ENCODE measurements at places on chromosomes 6 and 20. TPM values are rescaled to one million over a fixed set of nuclear protein-coding genes. Genes with fewer than 3 reads are reported as not detected.

GRCh38 chr6:167275436-167275835 is 15.7 kb upstream of the UNC93A start:
- no peak overlapping the region for H3K27ac ChIP-seq
- H3K4me1 ChIP-seq: no peaks in the 10 kb centered on the region
- no peak overlapping the region for H3K4me3 ChIP-seq
- H3K27me3 ChIP-seq: peaks cover 8% of the 10 kb centered on the region
- H3K36me3 ChIP-seq: no peaks in the 10 kb centered on the region

GRCh38 chr6:53309901-53310300 is 38.8 kb downstream of the ELOVL5 start:
- H3K36me3 ChIP-seq: no peaks in the 10 kb centered on the region
- DNase-seq: no peak
- no peak overlapping the region for H3K27ac ChIP-seq

GRCh38 chr6:170487707-170488329 is 65.3 kb downstream of the PSMB1 start:
- no peaks in the 10 kb centered on the region for H3K36me3 ChIP-seq
- DNase-seq: no peak
- no peak overlapping the region for H3K4me3 ChIP-seq
- no peaks in the 10 kb centered on the region for H3K27me3 ChIP-seq
- H3K4me1 ChIP-seq: no peaks in the 10 kb centered on the region
- no peak overlapping the region for H3K27ac ChIP-seq

PLA2G7 gene
- total RNA-seq: not detected

DNA sequence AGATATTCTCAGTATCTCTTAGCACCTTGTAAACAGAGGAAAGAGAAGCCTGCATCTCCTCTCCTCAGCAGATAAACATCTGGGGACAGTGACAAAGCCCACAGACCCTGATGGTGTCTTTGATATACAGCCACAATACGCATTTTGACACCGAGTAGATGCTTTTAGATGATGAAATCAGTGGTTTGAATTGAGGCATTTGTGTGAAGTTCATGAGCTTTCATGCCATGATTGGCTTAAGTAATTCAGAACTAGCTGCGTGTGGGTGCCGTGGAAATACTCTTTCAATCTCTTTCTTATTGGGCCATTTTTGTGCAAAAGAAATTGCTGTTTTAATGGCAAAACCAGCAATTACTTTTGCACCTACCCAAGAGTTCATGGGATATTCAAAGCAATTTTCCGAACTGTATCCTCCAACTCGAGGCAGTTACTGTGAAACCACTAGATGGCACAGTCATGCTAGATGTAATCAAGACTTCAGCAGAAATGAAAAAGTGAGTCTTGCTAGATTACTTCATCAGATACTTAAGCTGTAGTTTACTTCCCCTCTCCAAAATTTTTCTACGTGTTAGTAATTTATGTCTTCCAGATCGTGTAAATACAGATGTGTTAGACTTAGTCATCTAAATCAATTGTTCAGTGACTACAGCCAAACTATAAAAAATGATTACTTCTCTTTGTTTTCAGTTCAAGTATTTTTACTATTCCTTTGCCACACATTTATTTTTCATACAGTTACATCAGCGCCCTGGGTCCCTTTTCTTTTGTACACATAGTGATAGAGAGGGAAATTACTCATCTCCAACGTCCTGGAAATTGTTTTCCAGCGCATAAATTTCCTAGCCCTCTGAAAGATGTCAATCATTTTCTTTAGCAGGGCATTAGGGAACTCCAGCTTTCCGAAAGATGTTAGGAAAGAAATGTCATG is 49.4 kb downstream of the IYD start:
- H3K27me3 ChIP-seq: no peaks in the 10 kb centered on the region
- H3K4me1 ChIP-seq: peaks cover 6% of the 10 kb centered on the region
- no peaks in the 10 kb centered on the region for H3K36me3 ChIP-seq
- H3K4me3 ChIP-seq: peak overlapping the region; percentile 47

BFSP1 gene
- not detected for total RNA-seq

TCP11 gene
- not detected for total RNA-seq

- H3K27me3 ChIP-seq: no peaks in the 10 kb centered on the region
- peaks cover 5% of the 10 kb centered on the region for H3K4me1 ChIP-seq
- no peak overlapping the region for H3K4me3 ChIP-seq
- H3K27ac ChIP-seq: no peak overlapping the region
These were observed 36.3 kb upstream of the SIRPA start for GRCh38 chr20:1858871-1859270.

BPIFB2 gene
- not detected for total RNA-seq

DNA sequence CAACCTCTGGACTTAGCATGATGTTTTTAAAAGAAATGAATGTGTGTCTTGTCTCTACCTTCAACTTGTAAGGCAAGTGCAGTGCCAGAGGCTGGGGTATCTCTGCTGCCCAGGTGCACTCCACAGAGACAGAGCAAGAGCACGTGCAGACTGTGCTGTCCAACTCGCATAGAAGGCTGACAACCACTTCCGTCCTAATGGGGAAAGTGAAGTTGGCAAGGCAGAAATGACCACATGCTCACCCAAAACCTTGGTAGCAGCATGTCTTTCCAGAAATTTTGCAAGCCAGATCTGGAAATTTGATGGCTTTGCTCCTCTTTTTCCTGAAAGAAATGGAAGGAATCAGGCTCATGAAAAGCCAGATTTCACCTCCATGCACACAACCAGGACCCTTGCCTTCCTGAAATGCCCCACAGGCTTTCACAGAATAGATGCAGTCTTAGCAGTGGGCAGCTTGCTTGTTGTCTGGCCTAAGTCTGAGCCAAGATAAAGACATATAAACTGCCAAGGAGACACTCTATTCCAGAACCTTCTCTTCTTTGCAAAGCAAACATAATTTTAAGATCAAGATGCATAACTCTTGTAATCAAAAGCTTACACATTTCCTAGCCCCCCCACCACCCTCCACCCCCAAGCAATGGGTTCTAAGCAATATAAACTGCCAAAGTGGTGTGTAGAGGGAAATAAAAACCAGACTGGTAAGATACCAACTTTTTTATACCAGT is 26.8 kb downstream of the SLC22A3 start:
- no peak for DNase-seq
- H3K4me1 ChIP-seq: peaks cover 19% of the 10 kb centered on the region
- H3K36me3 ChIP-seq: no peaks in the 10 kb centered on the region
- H3K4me3 ChIP-seq: no peak overlapping the region
- peak overlapping the region; percentile 24 for H3K27ac ChIP-seq
- H3K27me3 ChIP-seq: no peaks in the 10 kb centered on the region

DNA sequence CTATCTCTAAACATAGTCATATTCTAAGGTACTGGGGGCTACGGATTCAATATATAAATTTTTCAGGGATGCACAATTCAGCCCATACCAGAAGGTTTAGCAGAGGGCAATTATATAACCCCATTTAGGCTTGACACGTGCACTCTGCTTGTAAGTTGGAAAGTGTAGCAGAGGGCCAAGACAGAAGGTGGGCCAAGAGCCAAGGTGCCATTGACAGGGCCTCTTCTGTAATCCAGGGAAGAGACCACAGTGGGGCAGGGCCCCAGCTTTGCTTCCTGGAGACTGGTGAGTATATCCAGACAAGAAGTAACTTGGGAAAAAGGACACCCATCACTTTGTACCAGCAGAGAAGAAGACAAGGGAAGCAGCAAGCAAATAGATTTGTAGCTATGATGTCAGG is 672.4 kb upstream of the MARCKS start:
- no peaks in the 10 kb centered on the region for H3K36me3 ChIP-seq
- DNase-seq: peak; percentile 14
- no peak overlapping the region for H3K4me3 ChIP-seq
- no peak overlapping the region for H3K27ac ChIP-seq

DNA sequence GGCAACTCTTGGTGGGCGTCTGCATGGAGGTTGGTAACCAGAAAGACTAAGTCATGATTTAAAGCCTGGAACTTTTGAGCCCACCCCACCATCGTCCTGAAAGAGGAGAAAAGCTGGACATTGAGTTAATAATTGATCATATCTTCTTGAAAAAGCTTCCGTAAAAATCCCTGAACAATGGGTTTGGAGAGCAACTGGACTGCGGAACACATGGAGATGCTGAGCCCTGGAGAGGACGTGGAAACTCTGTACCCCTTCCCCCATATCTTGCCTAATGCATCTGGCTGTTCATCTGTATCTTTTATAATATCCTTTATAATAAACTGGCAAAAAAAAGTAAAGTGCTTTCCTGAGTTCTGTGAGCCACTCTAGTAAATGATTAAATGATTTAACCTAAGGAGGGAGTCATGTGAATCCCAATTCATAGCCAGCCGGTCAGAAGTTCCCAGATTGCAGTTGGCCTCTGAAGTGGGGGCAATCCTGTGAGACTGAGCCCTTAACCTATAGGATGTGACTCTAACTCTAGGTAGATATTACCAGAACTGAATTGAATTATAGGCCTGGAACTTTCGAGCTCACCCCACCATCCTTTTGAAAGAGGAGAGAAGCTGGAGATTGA is 26.5 kb upstream of the LGSN start:
- no peaks in the 10 kb centered on the region for H3K4me1 ChIP-seq
- H3K27me3 ChIP-seq: no peaks in the 10 kb centered on the region
- H3K27ac ChIP-seq: no peak overlapping the region
- H3K36me3 ChIP-seq: no peaks in the 10 kb centered on the region

- no peaks in the 10 kb centered on the region for H3K36me3 ChIP-seq
- peak; percentile 80 for DNase-seq
These were observed 126.0 kb upstream of the SLC2A12 start for GRCh38 chr6:134178161-134179044.

GRCh38 chr20:37980876-37981275 is 52.4 kb downstream of the TTI1 start:
- H3K4me3 ChIP-seq: no peak overlapping the region
- no peaks in the 10 kb centered on the region for H3K27me3 ChIP-seq
- no peaks in the 10 kb centered on the region for H3K36me3 ChIP-seq
- peaks cover 22% of the 10 kb centered on the region for H3K4me1 ChIP-seq
- DNase-seq: no peak

DNA sequence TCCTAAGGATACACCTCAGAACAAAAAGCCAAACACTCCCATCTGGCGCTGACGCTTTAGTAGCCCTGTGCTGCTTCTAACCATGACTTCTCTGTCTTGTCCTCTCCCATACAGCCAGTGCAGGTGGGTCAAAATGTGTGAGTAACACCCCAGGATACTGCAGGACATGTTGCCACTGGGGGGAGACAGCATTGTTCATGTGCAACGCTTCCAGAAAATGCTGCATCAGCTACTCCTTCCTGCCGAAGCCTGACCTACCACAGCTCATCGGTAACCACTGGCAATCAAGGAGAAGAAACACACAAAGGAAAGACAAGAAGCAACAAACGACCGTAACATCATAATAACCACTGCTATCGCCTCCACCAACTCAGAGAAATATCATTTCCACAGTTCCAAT is 1.4 kb downstream of the DEFB132 start:
- no peaks in the 10 kb centered on the region for H3K4me1 ChIP-seq
- DNase-seq: no peak
- H3K27ac ChIP-seq: no peak overlapping the region

DNA sequence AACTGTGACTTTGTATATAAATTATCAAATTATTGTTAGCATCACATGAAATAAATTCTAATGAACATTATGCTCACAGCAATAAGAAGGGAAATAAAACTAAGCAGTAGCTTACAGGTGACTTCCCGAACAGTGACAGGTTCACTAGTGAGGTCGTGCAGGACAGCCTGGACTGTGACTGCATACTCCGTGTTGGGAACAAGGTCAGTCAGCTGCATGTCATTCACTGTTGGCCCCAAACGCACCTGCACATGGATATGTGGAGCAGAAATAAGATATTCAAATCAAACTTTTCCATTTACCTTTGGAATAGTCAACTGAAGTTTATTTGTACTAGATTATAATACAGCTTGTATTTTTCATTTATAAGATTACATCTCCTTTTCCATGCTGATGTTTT is 60.6 kb downstream of the COL12A1 start:
- H3K4me1 ChIP-seq: no peaks in the 10 kb centered on the region
- no peak for DNase-seq
- H3K36me3 ChIP-seq: no peaks in the 10 kb centered on the region
- H3K27ac ChIP-seq: no peak overlapping the region
- no peaks in the 10 kb centered on the region for H3K27me3 ChIP-seq
- H3K4me3 ChIP-seq: no peak overlapping the region

GRCh38 chr6:68233623-68234022 is 401.5 kb upstream of the ADGRB3 start:
- H3K27me3 ChIP-seq: no peaks in the 10 kb centered on the region
- no peak overlapping the region for H3K4me3 ChIP-seq
- H3K4me1 ChIP-seq: no peaks in the 10 kb centered on the region
- DNase-seq: no peak
- no peak overlapping the region for H3K27ac ChIP-seq

DNA sequence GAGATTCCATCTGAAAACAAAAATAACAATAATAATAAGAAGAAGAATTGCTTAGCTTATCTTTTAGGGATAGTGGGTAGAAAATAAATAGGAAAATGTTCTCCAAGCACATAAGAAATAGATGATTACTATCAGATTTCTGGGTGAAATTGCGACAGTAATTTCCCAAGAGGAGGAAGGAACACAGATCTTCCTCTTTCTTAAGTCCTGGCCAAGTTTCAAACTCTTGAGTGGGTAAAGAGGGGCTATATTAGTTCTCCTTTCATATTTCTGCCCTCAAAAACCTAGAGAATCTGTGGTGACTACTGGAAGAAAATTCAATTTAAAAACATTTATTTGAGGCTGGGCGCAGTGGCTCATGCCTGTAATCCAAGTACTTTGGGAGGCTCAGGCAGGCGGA is 63.7 kb downstream of the PHACTR2 start:
- H3K4me3 ChIP-seq: no peak overlapping the region
- DNase-seq: no peak
- H3K36me3 ChIP-seq: no peaks in the 10 kb centered on the region
- peak overlapping the region; percentile 16 for H3K27ac ChIP-seq

- no peaks in the 10 kb centered on the region for H3K4me1 ChIP-seq
- no peak overlapping the region for H3K4me3 ChIP-seq
- no peaks in the 10 kb centered on the region for H3K27me3 ChIP-seq
- no peak overlapping the region for H3K27ac ChIP-seq
- DNase-seq: no peak
- H3K36me3 ChIP-seq: no peaks in the 10 kb centered on the region
These were observed 36.1 kb downstream of the FGD2 start for GRCh38 chr6:37041521-37041920.

ARMC12 gene
- total RNA-seq: not detected

- no peak overlapping the region for H3K27ac ChIP-seq
- H3K4me1 ChIP-seq: no peaks in the 10 kb centered on the region
- H3K36me3 ChIP-seq: no peaks in the 10 kb centered on the region
- no peak for DNase-seq
- no peaks in the 10 kb centered on the region for H3K27me3 ChIP-seq
- H3K4me3 ChIP-seq: no peak overlapping the region
These were observed 31.6 kb downstream of the ADTRP start for GRCh38 chr6:11747021-11747420.
